NCI-H2081 (cell line): ENCODE measurements at places on chromosomes 13 and 19.
A peak's percentile ranks its signal among the peaks of the same experiment; 100 is the strongest.

GRCh38 chr13:22562116-22562515 is 618.7 kb upstream of the SGCG start:
- DNase-seq, result no peak

GRCh38 chr19:49775742-49776370 is 9.1 kb downstream of the AP2A1 start:
- no peak for DNase-seq

DNA sequence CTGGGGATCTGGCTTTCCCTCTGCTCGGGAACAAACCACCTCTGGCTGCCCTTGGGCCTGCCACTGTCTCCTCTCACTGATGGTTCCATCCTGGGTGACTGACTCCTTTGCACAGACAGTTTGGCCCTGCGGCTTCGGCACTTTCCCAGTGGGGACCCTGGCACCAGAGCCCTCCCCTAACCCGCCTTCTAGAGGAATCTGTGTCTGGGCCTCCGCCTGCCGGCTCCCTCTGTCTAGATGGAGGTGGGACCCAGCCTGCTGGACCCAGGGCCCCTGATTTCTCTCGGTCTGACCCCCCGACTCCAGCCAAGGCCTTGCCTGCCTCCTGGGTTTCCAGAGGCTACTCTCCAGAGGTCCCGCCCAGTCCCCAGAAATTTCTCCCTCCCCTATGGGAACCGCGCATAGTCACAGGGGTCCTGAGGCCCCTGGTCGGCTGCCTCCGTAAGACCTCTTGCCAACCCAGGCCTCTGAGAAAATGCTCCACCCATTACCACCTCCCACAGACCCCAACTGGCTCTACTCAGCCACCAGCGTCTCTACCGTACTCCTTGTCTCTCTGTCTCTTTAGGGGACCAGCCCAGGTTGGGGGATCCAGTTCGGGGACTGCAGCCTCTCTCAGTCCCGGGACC is 2.7 kb downstream of the CCDC106 start:
- DNase-seq, result no peak

DNA sequence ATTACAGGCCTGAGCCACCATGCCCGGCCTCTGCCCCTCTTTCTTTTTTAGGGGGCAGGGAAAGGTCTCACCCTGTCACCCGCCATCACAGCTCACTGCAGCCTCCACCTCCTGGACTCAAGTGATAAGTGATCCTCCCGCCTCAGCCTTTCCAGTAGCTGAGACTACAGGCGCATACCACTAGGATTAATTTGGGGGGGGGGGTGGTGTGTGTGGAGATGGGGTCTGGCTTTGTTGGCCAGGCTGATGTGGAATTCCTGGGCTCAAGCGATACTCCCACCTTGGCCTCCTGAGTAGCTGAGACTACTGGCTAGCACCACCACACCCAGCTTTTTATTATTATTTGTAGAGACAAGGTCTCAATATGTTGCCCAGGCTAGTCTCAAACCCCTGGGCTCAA is 4.2 kb downstream of the APOE start:
- DNase-seq, result no peak

GRCh38 chr19:2978772-2979171 is 1.4 kb downstream of the TLE6 start:
- DNase-seq, result no peak

- DNase-seq, result no peak
These were observed 28.0 kb downstream of the GGACT start for GRCh38 chr13:100560498-100561157.

GRCh38 chr19:18261474-18261873 is 12.8 kb downstream of the IQCN start:
- no peak for DNase-seq

DNA sequence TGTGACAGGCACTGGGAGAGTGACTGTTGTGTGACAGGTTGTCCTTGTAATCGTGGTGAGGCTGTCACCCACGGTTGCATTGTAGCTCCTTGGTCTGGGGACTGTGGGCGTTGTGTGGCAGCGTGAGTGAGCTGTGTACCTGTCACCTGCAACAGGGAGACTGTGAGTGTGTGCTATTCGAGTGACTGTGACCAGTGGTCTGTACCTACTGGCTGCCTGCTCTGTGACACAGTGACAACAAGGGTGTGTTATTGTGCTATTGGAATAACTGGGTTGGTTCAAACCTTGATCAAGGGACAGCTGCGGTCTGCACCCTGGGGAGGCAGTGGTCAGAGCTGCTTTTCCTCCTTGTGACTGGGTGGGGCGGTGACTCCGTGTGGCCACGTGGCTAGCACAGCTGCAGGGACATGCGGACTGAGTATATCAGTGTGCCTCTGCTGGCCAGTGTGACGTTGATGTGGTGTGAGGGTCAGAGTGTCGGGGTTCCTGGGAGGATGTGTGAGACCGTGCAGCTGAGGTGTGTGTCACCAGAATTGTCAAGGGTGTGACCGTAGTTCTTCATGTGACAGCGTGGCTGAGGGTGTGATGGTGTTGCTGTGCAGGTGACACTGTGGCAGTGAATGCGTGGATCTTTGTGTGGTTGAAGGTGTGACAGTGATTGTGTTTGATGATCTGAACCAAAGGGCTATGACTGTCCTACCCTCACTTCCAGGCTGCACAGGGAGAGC is 10.1 kb upstream of the NFIX start:
- DNase-seq, result no peak

DNA sequence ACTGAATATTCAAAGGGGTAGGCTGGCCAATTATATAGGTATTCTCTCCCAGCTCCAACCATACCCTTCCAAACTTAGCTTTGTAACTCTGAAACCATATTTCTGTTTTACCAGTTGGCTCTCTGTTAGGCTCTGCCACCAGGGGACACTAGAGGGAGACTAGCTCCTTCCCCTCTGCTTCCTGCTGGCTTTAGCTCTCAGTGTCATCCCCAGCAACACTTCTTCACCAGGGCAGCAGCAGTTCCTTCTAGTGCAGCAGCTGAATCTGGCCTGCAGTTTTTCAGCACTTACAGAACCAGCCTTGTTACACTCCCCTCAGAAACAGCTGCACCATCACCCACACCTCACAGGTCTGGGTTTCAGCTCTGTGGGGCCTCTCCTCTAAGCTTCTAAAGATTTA is 51.0 kb upstream of the DOCK9 start:
- DNase-seq, result no peak

DNA sequence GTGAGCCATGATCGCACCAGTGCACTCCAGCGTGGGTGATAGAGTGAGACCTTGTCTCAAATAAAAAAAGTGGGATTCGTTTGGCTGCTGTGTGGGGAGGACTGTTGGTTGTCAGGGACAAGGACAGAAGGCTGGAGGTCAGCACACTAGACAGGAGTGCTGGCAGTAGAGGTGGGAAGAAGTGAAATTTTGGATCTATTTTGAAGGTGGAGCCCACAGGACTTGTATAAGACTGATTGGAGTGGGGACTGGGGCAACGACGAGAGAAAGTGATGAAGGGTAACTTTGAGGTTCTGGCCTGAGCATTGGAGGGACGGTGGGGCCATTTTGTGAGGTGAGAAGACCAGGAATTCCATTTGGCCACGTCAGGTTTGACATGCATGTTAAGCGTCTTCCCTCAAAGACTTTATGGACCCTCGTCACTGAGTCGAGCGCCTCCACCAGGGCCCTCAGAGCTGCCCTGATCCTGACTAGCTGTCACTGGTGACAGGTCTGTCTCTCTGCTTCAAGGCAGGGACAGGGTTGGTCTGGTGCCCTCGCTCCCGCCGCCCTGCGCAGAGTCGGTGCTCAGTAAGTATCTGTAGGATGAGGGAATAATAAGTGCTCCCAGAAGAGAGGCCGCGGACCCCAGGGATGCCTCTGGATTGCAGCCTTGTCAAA is 673 bp downstream of the CTU1 start:
- no peak for DNase-seq

- no peak for DNase-seq
These were observed 262 bp downstream of the COX7A1 start for GRCh38 chr19:36152019-36152351.

GRCh38 chr13:50132904-50133357 is 117.7 kb downstream of the KCNRG start:
- DNase-seq, result no peak

DNA sequence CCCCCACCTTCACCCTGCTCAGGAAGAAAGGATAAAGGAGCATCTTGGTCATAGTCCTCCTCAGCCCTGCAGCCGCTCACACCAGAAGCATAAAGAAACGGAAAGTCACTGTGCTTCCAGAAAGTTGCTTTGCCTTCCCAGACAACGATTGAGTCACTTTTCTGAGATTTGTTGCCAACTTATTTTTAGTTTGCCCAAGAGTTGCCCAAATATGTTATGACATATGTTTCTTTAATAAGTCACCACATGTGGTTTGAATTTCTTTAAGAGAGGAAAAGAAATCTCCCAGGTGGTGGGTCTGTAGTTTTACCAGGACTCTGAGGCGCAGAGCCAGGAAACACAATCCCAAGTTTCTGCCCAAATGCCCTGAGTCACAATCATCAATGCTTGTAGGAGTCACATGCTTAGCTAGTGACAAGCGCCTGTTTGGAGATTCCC is 63.4 kb upstream of the LRCH1 start:
- no peak for DNase-seq

DNA sequence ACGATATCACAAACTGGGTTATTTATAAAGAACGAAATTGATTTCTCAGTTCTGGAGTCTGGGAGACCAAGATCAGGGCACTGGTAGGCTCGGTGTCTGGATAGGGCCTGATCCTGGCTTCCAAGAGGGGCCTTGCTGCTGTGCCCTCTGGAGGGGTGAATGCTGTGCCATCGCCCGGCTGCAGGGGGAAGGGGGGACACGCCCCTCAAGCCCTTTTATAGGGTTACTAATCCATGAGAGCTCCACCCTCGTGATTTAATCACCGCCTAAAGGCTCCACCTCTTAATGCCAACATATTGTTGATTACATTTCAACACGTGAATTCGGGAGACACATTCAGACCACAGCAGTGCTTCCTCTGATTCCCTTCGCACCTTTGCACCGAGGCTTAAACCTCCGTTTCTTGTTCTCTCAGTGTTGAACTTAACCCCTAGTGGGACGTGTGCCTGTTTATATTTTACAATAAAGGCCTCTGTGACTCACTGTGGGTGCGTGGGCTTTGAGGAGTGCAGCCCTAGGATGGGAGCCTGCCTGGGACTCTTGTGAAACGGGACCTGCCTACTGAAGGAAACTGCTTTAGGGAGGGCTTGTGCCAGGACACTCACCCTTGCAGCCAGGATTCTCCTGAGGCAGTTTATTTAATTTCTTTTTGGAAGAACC is 52.4 kb upstream of the SPATA13 start:
- no peak for DNase-seq

GRCh38 chr19:51430221-51430620 is 12.8 kb upstream of the SIGLEC10 start:
- DNase-seq, result no peak

- no peak for DNase-seq
These were observed 7.3 kb upstream of the F7 start for GRCh38 chr13:113098162-113098732.

DNA sequence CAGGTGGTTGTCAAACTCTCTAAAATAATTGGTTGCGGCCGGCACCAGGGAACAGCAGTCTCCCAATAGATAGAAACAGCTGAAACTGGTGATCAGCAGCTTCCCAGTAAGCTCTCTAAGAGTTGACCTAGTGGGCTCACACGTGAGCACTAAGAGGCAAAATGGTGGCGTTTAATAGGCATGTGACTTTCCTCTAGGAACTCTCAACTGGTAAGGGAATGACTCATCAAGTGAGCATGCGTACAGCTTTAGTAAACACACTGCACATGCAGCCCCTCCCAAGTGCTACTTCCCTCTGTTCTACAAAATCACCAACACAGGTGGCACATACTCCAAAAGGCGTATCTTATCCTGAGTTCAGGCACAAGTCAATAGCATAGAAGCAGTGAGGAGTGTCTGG is 41.7 kb downstream of the TNFSF11 start:
- DNase-seq, result no peak

DNA sequence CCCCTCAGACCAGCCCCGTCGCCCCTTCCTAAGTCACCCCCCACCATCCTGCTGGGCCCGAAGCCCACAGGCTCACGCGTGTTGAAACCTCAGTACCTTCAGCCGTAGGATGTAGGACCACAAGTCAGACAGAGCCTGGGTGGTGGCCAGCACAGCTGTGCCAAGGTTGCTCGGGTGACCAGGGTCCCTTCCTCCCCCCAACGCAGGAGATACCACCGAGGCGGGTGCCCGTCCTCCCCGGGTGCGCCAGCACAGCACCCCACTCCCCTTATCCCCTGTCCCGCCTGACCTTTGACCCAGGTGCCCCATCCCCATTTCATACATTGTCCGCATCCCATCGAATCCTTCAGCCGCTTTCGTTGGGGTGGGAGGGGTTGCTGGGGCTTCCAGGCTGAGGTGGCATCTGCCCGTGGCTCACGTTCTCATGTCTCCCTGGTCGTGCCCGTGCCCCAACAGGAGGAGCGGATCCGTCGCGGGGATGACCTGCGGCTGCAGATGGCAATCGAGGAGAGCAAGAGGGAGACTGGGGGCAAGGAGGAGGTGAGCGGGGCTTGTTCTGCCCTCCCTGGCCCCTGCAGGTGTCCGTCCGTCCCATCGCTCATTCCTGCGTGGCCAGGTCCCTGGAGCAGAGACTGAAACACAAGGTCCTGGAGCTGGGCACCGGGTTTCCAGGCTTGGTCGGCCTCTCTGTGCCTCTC is 14.5 kb downstream of the EPN1 start:
- no peak for DNase-seq

GRCh38 chr19:29450812-29451211 is 75.0 kb upstream of the VSTM2B start:
- DNase-seq, result no peak

- DNase-seq, result peak; percentile 36
These were observed 215.2 kb downstream of the NBEA start for GRCh38 chr13:35157143-35157755.

DNA sequence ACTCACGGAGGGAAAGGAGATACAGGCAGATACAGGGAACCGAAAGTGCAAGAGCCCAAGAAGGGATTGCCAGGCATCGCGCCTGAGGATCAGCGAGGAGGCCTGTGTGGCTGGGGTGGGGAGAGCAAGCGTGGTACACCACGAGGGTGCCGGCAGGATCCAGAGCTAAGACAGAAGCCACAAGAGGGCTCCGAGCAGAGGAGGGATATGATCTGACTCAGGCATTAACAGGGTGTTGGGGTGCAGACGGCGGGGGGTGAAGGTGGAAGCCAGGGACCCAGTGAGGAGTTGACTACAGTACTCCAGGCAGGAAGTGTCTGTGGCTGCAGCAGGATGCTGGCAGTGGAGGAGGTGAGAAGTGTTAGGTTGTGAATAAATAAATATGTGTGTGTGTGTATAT is 5.4 kb upstream of the PPP1R37 start:
- no peak for DNase-seq

- DNase-seq, result no peak
These were observed 661 bp downstream of the KCNJ14 start for GRCh38 chr19:48455908-48456562.

DNA sequence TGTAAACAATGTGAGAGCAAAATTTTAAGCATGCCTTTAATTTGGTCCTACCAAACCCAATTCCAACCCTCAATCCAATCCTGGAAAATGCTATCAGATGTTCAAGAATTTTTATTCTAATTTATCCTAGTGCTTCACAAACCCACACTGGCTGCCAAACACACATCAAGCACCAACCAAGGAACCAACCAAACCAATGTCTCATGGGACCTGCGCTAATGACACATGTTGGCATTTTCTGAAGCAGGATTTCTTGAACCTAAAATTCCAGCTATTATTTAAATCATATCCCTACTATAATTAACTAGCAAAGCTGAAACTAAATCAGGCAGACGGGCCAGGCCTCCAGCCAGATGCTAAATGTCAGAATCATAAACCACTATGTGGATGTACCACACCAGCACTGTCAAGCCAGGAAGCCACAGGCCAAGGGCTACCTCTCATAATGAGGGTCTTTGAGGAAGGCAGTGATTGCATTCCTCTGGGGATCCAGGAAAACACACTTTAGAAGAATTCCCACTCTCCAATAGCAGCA is 5.8 kb downstream of the LATS2 start:
- DNase-seq, result no peak

- DNase-seq, result no peak
These were observed 1.1 kb downstream of the NUDT19 start for GRCh38 chr19:32692727-32693061.
